ENCODE measurements at places on chromosomes 7 and 10.

DNA sequence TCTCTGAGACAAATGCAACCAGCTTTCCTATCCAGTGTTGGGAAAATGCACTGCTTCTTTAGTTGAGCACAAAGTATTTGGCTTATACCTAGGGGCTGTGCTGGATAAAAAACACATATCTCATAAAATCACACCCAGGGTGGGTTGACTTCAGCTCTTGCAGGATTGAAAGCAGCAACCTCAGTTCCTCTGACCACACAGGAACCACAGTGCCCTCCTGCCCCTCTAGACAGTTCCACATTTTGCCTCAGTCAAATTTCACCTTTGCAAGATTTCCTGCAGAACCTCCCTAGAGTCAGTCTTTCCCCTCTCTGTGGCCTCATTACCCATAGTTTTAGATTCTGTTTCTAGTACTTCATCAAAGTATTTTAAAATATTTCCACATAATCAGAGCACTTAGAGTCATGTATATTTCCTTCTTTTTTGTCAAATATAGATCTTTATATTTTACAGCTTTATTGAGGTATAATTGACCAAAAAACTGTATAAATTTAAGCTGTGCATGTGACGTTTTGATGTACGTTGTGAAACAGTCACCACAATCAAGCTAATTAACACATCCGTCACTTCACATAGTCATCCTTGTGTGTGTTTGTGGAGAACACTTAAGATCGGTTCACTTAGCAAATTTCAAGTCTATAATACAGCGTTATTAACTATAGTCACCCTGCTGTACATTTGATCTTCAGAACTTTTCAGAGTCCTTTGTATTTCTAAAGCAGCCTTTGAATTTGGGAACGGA is 37.0 kb upstream of the EGR2 start:
- no peak for DNase-seq

GRCh38 chr10:5556576-5556975 is 31.8 kb downstream of the CALML3 start:
- no peak for DNase-seq

- DNase-seq: no peak
Observed at GRCh38 chr7:94630855-94631254, 25.1 kb downstream of the SGCE start.

DNA sequence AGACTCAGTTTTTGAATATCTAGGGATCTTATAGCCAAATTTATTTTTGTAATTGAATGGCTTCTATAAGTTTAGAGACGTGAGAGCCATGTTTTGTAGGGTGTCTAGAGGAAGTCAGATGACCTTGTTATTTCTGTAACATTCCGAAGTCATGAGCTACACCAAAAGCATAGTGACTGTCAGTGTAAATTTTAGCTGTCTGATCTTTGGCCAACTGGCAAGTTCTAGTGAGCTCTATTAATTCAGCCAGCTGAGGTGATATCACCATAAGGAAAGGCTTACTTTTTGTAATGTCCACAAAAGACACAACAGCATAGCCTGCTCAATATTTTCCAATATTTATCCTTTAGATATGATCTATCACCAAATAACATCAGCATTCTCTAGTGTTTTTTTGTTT is 9.9 kb upstream of the NT5C3A start:
- DNase-seq: no peak

- no peak for DNase-seq
Observed at GRCh38 chr7:119900996-119901672, 371.8 kb upstream of the KCND2 start.

DNA sequence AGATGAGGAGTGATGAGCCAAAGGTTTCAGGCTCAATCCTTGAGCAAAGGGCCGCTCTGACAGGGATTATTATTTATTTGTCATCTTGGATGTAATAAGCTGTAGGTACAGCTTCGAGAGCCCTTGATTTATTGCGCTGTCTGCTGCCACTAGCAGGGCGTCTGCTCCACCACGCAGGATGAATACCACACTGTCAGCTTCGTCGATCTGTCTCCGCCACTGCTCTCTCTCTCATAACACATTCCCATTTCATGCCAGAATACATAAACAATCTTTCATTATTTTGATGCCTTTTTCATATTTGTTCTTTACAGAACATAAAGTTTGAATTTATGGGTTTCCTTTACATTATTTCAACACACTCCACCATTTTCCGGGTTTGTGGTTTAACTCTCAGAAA is 276.6 kb downstream of the LRMDA start:
- DNase-seq: no peak

GRCh38 chr10:97080051-97080776 is 105.5 kb downstream of the SLIT1 start:
- no peak for DNase-seq

DNA sequence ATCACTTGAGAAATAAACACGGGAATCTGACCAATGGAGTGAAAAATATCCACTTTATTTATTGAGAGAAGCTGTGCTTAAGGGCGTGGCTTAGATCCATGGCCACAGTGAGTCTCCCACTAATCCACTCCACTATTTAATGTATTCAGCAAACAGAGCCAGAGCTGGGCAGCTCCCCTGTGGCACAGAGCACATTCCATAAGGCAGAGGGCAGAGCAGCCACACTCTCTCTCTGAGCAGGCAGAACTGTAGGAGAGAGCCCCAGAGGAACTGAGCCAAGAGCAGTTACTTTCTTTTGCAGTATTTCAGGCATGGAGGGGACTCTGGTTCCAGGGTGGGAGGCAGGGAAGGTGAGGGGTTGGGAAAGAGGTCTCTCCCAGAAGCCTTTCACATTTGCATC is 106.0 kb downstream of the GALNT17 start:
- no peak for DNase-seq

- no peak for DNase-seq
Observed at GRCh38 chr10:11338160-11338844, 273.1 kb downstream of the USP6NL start.

GRCh38 chr7:44665531-44666213 is 59.2 kb downstream of the OGDH start:
- DNase-seq: no peak

DNA sequence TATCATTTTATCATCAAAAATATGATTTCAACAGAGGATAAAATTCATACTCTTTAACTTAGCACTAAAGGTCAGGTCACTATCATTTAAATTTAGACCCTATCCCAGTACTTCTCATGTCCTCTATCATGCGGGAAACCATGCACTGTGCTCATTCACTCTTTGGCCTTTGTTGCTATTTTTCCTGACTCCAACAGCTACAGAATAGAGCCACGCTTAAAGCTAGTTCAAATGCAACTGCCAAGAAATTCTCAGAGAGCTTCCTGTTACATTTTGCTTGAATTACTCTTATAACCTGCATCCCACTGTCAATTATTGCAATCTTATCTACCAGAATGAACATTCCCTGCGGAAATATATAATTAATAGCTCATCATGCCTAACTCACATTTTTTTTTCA is 58.3 kb downstream of the SEMA3A start:
- DNase-seq: no peak

GRCh38 chr7:130632111-130632510 is 36.4 kb downstream of the COPG2 start:
- DNase-seq: no peak

DNA sequence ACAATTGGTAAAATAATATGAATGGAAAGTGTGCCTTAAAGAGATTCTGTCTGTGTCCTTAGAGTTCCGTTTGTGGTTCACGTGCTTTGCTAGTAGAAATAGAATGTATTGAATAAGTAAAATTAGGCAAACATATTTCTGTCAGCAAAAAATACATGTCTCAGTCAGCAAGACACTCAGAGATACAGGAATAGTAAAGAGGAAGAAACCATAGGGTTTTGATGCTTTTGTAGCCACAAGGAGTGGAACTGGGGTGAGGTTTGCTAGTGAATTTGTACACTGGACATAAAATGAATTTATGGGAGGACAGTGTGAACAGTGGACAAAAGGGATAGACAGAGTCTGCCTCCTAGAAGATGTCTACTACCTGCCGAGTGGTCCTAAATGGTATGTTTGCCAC is 289.2 kb upstream of the NRP1 start:
- DNase-seq: no peak

GRCh38 chr10:32141018-32141807 is 85.0 kb upstream of the KIF5B start:
- no peak for DNase-seq

DNA sequence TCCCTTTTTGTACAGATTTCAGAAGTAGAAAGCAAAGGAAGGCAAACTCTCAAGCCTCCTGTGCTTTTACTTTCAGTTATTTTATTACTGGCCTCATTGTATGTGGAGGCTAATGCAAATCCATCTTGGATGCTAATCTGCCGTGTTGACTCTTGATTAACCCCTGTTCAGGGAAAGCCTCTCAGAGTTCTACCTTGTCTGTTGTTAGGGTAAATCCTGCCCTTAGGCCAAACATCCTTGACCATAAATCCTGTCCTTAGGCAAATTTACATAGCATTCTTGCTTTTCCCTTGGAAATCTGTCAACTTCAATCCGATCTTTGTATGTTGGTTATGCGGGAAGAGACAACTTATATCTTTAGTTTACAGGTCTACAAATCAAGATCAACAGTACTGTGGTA is 709.9 kb upstream of the LRRTM3 start:
- DNase-seq: no peak

DNA sequence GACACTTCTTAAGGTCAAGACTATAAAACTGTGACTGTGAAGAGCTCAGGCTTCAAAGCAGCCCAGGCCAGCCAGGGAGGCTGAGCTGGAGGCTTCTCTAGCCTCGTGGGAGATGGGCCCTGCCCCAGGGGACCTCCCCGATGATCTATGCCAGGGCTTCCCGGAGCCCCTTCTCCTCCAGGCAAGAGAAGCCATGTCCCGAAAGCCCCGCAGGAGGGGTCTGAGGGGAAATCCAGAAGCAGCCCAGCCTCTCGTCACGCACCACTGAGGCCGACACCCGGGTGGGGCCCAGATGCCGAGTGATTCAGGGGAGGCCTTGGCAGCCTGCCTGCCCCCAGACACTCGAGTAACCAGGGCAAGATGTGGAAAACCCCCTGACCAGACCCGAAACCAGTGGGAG is 63.7 kb downstream of the PROSER2 start:
- DNase-seq: no peak

DNA sequence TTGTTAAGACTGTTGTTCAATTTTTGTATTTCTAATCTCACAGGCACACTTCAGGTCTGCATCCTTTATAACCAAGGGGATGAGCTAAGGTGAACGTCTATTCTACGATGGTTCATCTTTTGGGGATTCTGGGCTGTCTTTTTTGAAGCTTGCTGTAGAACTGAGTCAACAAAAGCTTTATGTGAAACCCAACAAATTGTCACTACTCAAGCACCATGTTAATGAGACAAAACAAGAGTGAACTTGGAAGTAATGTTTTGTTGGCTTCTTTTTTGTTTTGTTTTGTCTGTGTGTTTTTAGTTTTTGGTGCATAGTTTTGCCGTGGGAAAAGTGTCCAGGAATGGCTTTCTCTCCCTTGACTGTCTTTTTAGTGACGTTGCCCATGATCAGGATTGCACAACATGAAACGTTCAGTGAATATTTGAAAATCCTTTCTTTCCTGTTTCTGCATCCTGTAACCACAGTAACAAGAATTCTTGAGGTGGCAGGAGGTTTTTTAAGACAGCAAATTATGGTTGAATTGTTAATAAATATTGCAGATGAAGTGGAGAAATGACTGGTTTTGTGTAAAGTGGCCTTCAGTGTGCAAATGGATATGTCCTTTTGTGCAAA is 65.6 kb downstream of the WIPF3 start:
- no peak for DNase-seq

DNA sequence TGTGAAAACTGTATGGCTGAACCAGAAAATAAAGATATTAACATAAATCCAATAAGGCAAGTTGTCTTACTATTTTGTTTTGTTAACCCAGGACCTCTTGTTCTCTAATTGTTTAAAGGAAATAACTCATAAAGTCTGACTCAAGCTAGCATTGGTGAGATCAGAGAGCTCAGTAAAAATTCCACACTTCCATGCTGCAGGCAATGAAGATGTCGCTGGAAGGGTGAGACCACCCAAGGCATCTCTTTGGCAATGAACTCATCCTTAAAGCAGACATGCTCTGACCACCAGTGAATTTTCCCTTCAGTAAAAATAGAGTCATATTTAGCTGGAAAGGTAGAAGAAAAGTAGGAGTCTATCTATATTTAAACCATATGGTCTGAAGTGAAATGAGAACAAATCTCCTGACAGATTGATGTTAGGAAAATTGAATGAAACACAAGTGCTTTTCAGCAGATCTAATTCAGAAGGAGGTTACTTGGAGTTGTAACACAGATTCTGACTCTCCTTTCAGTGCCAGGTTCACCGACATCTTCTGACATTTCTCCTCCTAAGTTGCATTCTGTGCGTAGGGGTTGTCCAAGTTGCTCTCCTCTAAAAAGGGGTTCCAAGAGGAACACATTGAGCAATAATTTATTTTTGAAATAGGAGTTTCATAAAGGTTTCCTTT is 32.8 kb upstream of the VIPR2 start:
- DNase-seq: no peak

DNA sequence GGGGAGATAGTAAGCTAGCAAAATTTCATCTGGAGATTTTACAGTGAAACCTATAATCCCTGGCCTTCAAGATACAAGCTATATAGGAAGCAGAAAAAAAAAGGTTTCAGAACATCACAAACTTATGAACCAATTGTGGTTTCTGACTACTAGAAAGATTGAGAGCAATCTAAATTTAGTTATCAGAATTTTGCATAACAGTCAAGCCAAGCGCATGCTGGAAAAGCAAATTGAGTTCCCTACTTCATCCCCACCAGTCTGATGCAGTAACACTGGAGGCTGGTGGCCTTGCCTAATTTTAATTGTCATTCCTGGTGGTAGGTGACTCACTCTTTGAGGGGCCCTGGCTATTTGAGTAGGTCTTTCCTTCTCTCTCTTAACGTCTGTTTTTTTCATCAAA is 46.3 kb upstream of the ELMO1 start:
- no peak for DNase-seq

GRCh38 chr10:92569071-92569470 is 4.8 kb downstream of the IDE start:
- no peak for DNase-seq

DNA sequence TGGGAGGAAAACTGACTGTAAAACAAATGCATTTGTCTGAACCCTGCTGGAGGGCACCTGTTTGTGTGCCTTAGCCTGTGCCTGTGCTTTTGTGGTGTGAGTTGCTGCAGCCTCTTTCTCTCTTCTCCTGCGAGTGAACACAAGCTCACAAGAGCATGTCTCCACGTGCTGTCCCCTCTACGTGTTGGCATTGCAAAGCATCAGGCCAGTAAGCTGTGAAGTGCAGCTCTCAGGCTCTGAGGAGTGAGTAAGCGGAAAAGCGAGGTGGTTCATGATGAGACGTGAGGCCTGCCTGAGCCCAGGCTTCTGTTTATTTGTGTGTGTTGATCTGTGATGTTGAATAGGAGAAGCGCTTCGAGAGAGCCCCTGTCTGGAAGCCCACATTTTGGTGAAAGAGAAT is 85.6 kb upstream of the PDCD4 start:
- no peak for DNase-seq

DNA sequence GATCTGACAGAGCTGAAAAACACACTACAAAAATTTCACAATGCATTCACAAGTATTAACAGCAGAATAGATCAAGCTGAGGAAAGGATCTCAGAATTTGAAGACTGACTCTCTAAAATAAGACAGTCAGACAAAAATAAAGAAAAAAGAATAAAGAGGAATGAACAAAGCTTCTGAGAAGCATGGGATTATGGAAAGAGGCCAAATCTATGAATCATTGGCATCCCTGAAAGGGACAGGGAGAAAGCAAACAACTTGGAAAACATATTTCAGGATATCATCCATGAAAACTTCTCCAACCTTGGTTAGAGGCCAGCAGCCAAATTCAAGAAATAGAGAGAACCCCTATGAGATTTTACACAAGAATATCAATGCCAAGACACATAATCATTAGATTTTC is 804.8 kb upstream of the IGFBP3 start:
- no peak for DNase-seq

- peak; percentile 90 for DNase-seq
Observed at GRCh38 chr7:91940572-91941341, at the start of gene AKAP9. Gene AKAP9 (plus strand): TSS chr7:91940862. CDS start chr7:91941100, 238 bp downstream.

GRCh38 chr10:9253121-9253520 is 1198.6 kb downstream of the GATA3 start:
- no peak for DNase-seq

All from stimulated activated CD4-positive, alpha-beta T cell treated with anti-CD3 and anti-CD28 coated beads, Interleukin-4, amount 100 ng/mL, for 1 hour (primary cell).